ENCODE measurements at places on chromosomes 13 and 19. TPM values are rescaled to one million over a fixed set of nuclear protein-coding genes. Genes with fewer than 3 reads are reported as not detected.

The APLP1 gene
- 15.6 TPM for total RNA-seq

GRCh38 chr19:38247126-38247525 lies 9.0 kb downstream of the PPP1R14A start:
- no peaks in the 10 kb centered on the region for H3K27me3 ChIP-seq
- DNase-seq: no peak
- peaks cover 74% of the 10 kb centered on the region for H3K4me1 ChIP-seq
- H3K36me3 ChIP-seq: no peaks in the 10 kb centered on the region

GRCh38 chr19:5870986-5871394 lies 650 bp upstream of the FUT5 start:
- H3K36me3 ChIP-seq: no peaks in the 10 kb centered on the region
- H3K27ac ChIP-seq: no peak overlapping the region
- no peak for DNase-seq
- no peaks in the 10 kb centered on the region for H3K4me1 ChIP-seq
- H3K27me3 ChIP-seq: no peaks in the 10 kb centered on the region
- H3K4me3 ChIP-seq: no peak overlapping the region

- no peaks in the 10 kb centered on the region for H3K27me3 ChIP-seq
- no peaks in the 10 kb centered on the region for H3K36me3 ChIP-seq
- H3K27ac ChIP-seq: no peak overlapping the region
- H3K4me1 ChIP-seq: peaks cover 23% of the 10 kb centered on the region
Observed at GRCh38 chr13:59363947-59364346, 799.8 kb downstream of the DIAPH3 start.

All from stomach (tissue), 19 donors.